ENCODE measurements at places on chromosomes 2 and 18. TPM values are rescaled to one million over a fixed set of nuclear protein-coding genes. Genes with fewer than 3 reads are reported as not detected.

- no peak for DNase-seq
Measured at GRCh38 chr2:45274250-45274926, 265.1 kb upstream of the SIX2 start.

DBI gene
- total RNA-seq, result 102 TPM

DNA sequence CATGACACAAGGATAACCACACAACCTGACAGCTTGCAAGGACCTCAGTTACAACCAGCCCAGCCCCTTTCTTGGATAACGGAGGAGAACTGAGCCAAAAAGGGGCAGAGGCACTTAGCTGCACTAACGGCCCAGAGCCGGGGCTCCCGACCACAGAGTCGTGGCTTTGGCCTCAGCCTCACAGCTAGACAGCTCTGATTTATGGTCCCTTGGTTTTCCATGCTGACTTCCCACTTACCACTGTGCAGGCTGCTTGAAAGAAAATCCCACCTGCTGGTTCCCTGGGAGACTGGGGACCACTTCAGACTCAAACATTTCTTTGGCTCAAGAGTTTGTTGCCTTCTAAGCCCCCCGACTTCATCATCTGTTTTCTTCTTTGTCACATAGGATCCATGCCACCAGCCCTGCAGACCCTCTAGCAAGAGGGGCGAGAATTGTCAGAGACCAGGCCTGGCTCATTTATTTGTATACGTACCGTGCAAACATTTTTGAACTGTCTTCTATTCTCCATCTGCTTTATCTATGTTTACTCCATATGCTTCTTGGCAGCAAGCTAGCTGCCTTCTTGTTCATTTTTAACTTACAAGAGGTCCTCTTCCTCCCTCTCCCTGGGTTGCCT lies 352.6 kb upstream of the MYT1L start:
- DNase-seq, result no peak

DNA sequence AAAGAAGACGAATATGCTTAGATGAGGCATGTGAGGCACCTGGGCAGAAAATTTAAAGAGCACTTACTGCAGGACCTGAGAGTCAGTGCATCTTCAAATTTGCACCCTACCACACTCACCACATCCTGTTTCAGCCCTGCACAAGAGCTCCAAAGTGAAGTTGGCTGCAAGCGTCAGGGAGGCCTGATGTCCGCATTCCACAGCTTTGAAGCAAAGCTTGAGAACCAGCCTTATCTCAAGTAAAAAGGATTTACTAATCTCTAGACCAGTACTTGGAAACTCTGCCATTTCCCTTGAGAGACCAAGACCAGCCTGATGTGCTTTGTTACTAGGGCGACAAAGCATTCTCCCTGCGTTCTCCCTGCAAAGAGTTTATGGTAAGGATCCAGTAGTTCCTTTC lies 3.4 kb upstream of the ASNSD1 start:
- DNase-seq, result no peak

DNA sequence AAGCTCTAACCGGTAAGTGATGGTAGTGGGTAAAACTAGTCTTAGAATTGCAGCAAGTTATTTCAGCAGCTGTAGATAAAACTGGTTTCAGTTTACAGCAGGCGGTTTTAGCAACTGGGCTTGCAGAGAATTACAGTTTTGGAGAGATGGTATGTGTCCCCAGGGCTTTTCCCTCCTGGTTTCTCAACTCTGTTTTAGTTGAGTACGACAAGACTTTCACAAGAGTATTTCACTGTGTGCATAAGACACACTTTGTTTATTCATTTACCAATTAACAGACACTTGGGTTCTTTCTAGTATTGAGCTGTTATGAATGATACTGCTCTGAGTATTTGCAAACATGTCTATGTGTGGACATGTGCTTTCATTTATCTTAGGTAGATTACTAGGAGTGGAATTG lies 65.6 kb upstream of the RFX8 start:
- no peak for DNase-seq

- DNase-seq, result no peak
Measured at GRCh38 chr18:35089891-35090550, 48.8 kb downstream of the MAPRE2 start.

GRCh38 chr2:130378898-130379214 lies 23.0 kb downstream of the PTPN18 start:
- no peak for DNase-seq

GNAL gene
- total RNA-seq, result 2.7 TPM

DNA sequence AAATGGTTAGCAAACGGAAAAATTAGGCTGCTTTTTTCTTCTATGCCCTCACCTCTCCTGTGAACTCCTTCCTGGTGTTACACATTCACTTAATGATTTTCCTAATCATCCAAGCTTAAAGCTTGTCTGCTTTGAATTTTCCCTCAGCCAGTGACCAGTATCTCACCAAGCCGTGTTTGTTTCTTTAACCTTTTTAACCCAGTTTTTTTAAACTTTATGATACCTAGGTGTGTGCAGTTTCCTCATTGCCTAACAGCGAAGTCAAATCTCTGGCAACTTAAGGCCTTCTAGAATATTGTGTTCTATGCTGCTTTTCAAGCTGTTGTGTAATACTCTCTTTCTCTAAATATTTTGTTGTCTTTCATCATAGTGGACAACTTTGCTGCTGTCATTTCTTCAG lies 113.0 kb downstream of the PIK3C3 start:
- DNase-seq, result no peak

- no peak for DNase-seq
Measured at GRCh38 chr2:30232801-30233130, 1.4 kb downstream of the LBH start.

C2orf78 gene
- total RNA-seq, result not detected

NPHP1 gene
- total RNA-seq, result 2.5 TPM

C2orf66 gene
- total RNA-seq, result not detected

DNA sequence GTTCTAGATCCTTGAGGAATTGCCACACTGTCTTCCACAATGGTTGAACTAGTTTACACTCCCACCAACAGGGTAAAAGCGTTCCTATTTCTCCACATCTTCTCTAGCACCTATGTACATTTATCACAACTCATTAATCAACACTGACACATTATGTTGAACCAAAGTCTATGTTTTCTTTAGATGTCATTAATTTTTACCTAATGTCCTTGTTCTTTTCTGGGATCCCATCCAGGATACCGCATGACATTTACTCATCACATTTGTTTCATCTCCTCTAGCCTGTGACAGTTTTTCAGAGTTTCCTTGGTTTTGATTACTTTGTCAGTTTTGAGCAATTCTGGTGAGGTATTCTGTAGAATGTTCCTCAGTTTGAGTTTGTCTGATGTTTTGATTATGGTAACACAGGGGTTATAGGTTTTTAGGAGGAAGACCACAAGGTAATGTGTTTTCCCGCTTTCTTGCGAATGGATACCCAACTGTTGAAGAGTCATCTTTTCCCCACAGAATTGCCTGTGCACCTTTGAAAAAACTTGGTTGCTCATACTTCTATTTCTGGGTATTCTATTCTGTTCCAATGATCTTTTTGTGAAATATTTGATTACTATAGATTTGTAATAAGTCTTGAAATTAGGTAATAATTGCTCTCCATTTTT lies 3.0 kb upstream of the UGT1A9 start:
- no peak for DNase-seq

DNA sequence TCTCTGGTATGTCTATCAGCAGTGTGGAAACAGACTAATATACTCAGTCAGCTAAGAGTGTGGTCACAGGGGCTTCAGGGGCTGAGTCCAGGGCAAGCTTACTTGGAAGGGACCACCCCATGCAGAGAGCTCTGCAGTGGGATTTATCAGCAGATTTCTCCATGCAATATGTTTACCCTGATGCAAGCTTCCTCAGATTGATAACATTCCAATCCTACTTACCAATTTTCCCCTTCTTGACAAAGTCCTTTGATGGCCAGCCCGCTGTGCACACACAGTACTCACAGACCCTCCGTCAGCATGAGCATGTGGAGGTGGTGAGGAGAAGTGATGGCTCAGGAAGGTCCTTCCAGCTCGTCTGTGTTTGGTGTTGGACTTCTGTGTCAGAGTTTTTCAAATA lies 51.8 kb downstream of the SH3RF3 start:
- DNase-seq, result no peak

PSD4 gene
- 0.16 TPM for total RNA-seq

All from MG63 (cell line).